ENCODE measurements at places on chromosomes 5 and 9.

DNA sequence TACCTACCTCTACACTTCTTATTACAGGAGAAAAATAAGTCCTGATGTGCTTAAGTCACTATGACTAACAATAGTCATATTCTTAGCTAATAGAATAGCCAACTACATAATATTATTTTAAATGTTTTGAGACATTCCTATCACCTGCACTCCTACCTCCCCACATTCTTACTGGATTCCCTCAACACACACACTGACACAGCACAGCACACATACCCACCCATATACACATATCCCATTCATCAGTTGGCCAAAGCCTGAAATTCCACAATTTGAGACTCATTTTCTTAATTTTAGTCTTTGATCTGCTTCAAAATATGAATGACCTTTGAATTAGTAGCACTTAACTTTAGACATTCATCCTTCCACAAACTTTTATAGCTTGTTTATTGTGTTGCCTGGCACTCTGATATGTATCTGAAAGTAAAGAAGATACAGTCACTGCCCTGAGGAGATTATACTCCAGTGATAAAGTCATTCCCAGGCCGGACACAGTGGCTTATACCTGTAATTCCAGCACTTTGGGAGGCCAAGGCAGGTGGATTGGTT, 168.3 kb upstream of the RASA1 start:
- H3K27ac ChIP-seq, result no peak overlapping the region
- DNase-seq, result no peak
- no peaks in the 10 kb centered on the region for H3K36me3 ChIP-seq

DNA sequence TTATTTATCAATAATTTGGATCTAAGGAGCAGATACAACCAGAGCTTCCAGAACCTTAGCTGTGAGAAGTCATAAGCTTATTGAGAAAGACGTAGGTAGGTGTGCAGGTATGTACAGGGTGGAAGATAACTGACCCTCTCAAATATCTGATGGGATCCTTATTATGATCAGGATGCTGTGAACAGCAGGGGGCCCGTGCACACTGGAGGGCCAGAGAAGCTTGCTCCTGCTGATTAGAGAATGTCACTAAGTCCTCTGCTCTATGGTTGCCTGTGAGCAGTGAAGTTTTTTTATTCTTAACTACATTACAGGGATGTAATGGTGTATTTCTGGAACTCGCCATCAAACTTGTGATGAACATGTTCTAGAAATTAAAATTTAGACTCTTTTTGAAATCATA, 108.9 kb upstream of the POU5F2 start:
- DNase-seq, result no peak
- no peaks in the 10 kb centered on the region for H3K4me1 ChIP-seq
- H3K27ac ChIP-seq, result no peak overlapping the region
- H3K4me3 ChIP-seq, result no peak overlapping the region
- no peaks in the 10 kb centered on the region for H3K36me3 ChIP-seq

DNA sequence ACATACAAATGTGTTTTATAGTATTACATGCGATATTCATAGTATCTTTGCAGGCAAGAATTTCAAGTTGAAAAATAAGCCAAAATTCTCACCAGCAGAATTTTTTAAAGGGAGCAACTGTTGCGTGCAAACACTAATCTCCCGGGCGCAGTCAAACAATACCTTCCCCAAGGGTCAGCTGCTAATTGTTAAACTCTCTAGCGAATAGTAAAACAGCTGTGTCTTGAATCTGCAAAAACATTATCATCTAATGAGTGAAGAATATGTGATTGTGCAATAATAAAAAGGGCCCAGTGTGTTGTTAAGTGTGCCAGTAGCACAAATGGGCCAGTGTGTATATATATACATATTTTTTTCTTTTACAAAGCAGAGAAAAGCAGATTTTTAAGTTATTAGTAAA, 131.4 kb downstream of the CCDC192 start:
- H3K27ac ChIP-seq, result peak overlapping the region; percentile 5
- H3K27me3 ChIP-seq, result no peaks in the 10 kb centered on the region
- no peak overlapping the region for H3K4me3 ChIP-seq
- DNase-seq, result no peak
- peaks cover 2% of the 10 kb centered on the region for H3K4me1 ChIP-seq

GRCh38 chr9:109996936-109997580, 210.9 kb downstream of the C9orf152 start:
- H3K27me3 ChIP-seq, result no peaks in the 10 kb centered on the region
- H3K36me3 ChIP-seq, result no peaks in the 10 kb centered on the region
- no peak overlapping the region for H3K4me3 ChIP-seq
- DNase-seq, result no peak

DNA sequence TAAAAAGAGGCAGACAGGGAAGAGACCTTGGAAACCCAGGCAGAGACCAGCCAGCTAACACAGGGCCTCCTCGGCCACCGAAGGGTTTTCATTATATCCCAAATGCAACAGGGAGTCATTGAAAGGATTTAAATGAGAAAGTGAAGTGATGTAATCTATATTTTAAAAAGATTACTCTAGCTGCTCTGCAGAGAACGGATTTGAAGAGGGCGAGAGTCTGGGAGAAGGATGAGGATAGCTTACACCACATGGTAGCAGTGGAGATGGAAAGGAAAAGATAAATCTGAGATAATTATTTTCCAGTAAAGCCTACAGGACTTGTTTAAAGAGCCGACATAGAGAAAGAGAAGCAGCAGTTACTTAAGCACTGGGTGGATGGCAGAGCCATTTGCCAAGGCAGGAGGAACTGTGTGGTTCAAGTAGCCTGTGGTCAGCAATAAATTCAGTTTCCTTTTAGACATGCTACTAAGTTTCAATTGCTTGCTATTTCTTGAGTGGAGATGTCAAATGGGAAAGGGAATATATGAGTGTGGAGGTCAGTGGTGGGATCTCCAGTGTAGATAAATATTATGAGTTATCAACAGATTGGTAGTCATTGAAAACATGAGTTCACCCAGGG, 9.3 kb downstream of the FBN2 start:
- no peak overlapping the region for H3K4me3 ChIP-seq
- H3K27ac ChIP-seq, result no peak overlapping the region
- H3K36me3 ChIP-seq, result no peaks in the 10 kb centered on the region

DNA sequence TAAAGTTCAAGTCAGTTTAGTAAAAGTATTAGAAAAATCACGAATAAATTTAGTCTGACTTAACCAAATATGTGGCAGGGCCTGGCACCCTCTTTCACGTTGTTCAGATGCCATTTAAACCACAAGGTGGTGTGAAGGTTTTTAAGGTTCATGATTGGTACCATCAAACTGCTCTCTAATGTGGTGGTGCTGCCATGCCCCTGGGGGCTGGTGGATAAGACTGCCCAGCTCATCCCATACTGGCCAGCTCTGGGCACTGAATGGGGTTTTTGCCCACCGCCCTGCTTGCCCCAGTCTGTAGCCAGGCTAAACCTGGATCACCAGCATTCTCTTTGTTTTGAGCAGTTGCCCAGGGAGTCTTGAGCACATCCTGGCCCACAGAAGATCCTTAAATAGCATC, 159.3 kb downstream of the GABBR2 start:
- H3K27ac ChIP-seq, result no peak overlapping the region
- no peak overlapping the region for H3K4me3 ChIP-seq
- H3K4me1 ChIP-seq, result no peaks in the 10 kb centered on the region

- no peak for DNase-seq
- H3K27ac ChIP-seq, result no peak overlapping the region
- H3K4me1 ChIP-seq, result peaks cover 4% of the 10 kb centered on the region
- no peaks in the 10 kb centered on the region for H3K36me3 ChIP-seq
- no peak overlapping the region for H3K4me3 ChIP-seq
These were observed 4.9 kb upstream of the ROR2 start for GRCh38 chr9:91954841-91955471.

All from heart left ventricle (tissue), 16 donors.